ENCODE measurements at places on chromosomes 7 and 10.

GRCh38 chr10:12758271-12758670 lies 243.2 kb downstream of the CCDC3 start:
- DNase-seq = no peak

DNA sequence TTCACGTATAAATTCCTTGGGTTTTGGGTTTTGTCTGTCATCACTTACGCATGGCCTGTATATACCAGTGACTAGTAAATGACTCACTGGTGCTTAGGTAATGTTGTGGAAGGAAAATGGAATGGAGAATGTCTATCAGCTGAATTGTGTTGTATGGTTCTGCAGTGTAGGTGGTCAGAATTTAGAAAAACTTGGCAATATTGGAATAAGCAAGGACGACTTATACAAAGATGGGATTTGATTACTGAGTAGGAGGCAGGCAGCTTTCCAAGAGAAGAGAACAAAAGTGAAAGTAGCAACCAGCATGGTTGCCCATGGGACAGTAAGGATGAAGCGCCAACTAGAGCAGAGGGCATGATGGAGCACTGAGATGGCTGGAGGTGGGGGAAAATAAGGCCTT lies 168.6 kb upstream of the CSTF2T start:
- no peak for DNase-seq

DNA sequence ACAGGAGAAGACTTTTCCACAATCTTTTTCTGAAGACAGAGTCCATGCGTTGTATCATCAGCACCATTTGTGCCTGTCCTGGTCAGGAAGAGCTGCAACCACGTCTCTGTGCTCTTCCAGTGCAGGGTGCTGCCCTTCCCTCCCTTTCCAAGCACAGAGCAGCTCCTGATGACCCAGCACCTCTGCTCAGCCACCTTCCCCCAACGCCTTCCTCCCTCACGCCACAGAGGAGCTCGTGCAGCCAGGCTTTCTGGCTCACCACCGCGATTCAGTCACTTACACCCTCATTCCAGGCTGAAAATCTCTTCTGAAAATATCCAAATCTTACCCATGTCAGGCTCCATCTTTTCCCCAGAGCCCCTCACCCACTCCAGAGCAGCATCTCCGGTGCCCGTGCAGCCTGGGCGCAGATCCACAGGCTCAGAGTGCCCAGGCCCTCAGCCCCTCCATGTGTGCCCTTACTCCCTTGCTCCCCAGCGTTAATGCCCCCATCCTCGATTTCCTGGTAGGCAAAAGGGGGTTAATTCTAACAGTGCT lies 181.5 kb downstream of the DIP2C start:
- DNase-seq = no peak

GRCh38 chr7:99729486-99730237 lies 5.3 kb downstream of the CYP3A7 start:
- no peak for DNase-seq

DNA sequence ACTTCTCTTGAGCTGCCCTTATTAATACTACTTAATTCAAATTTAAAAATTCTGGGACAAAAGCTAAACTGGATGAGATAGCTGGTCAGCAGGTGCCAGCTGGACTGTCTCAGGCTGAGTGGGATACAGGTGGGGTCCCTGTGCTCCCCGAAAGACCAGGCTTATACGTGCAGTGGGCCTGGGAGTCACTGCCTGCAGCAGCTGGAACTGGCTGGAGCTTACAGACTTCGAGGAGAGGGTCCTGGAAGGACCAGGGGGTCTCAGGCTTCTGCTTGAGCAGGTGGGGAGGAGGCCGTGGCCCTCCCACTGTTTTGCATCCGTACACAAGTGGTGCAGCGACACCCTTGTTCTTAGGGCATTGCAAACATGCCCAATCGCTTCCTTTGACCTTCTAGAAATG lies 203.7 kb downstream of the GLRX3 start:
- no peak for DNase-seq

GRCh38 chr10:131573707-131574106 lies 262.2 kb upstream of the TCERG1L start:
- DNase-seq = no peak

DNA sequence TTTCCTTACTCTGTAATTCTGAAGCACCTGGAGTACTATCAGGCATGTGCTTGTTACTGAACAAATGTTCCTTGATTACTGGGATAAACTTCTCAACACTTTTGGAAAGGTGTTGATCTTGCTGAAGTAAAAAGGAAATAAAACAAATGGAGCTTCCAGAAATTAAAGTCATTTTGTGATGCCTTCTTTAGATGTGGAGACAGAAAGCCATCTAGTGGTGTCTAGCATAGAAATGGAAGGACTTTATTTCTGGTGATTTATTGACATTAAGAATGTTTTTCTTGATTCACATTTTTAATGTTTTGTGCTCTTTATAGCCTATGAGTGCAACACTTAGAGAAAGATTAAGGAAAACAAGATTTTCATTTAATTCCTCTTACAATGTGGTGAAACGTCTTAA lies 1.4 kb downstream of the SFR1 start:
- DNase-seq = no peak

DNA sequence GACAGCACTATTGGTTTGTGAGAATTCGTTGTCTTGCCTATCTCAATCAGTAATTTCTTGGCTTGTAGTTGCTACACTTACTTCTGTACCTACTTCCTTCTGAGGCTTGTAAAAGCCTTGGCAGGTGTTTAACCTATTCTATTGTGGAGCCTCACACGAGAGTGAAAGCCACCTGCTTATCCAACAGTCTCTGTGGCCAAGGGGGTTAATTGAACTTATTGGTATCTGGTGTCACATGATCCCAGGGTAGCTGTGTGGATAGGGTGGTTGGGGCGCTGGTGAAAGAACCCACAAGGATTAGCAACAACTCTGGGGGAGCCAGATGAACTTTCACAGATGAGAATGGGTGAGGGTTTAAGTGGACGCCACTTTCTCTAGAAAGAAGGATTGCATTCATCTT lies 13.9 kb upstream of the ATP6V0E2 start:
- DNase-seq = no peak

- DNase-seq = no peak
These were observed 11.2 kb downstream of the ZCCHC24 start for GRCh38 chr10:79434223-79434687.

- no peak for DNase-seq
These were observed 7.5 kb downstream of the LAMB1 start for GRCh38 chr7:107995184-107996071.

DNA sequence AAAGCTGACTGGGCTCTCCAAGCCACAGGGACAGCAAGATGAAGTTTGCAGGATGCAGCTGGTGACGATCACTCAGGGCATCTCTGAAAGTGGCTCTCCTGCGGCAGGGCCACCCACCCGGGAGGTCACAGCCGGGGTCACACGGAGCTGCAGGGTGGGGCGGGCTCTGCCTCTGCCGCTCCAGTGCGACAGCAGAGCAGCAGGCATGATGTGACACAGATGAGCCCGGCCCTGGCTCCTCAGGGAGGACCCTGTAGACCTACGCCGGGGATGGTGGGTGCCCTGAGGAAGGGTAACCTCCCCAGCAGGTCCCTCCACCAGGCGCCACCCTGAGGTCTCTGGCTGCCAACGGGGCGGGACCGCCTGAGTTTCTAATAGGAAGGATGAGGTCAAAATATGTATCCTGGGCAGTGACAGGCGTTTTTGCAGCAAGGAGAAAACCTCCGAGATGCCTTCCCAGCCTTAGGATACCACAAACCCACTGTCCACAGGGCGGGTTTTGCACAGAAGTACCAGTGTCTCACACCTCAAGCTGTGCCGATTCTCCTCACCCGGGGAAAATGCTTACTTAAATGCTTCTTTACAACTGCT lies 114.8 kb upstream of the DIP2C start:
- no peak for DNase-seq

GRCh38 chr10:116836902-116837523 lies 12.3 kb upstream of the ENO4 start:
- DNase-seq = no peak

DNA sequence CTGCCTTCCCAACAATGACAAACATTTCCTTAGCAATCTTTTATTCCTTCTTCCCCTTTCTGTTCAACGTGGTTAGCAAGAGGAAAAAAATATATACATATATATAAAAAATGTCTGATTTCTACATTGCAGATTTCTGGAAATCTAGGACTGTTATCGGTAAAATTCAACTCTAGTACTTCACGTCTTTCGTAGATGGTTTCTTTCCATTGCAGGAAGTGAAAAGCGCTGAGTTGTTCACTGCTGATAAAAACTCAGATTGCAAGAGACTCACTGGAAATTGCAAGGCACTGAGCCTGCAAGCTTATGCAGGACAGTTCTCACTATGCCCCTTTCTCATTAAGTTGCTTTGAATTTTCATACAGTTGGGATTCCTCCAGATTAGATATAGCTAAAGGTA lies 23.9 kb downstream of the KIN start:
- DNase-seq = no peak

DNA sequence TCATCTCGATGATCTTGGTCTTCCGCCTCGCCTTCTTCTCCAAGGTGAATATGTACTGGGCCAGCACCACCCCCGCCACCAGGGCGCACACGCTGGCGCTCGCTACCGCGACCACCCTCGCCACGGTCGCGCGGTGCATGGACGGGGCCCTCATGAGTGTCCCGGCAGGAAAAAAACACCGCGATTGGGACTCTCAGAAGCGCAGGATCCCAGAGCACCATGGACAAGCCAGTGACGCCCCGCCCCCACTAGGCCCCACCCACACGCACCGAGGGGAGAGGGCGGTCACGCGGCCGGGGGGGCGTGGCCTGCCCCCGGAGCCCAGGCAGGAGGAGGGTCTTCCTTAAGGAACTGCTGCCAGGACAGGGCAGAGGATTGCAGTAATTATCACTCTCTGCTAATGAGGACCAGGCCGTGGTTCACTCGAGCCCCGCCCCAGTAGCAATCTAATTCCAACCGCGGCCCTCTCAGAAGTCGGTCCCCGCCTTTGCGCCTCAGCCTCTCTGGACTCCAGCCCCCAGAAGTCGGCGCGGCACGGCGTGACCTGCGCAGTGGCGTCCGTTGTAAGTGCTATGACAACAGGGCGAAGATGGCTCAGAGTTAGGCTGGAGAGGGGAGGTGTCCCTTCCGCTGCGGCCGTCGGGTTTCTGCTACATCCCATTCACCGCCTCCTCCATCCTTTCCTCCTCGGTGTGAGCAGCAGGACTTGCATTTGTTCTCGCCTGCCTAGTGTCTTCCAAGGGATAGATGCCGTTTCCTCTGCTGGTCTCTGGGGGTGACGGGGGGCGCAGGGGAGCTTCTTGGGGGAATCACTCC lies at the start of gene BBS9:
BBS9 (plus strand) TSS at position 575 of the 816 bp plus-strand sequence. CDS start 16,689 bp downstream, outside the sequence.
- peak; percentile 96 for DNase-seq

DNA sequence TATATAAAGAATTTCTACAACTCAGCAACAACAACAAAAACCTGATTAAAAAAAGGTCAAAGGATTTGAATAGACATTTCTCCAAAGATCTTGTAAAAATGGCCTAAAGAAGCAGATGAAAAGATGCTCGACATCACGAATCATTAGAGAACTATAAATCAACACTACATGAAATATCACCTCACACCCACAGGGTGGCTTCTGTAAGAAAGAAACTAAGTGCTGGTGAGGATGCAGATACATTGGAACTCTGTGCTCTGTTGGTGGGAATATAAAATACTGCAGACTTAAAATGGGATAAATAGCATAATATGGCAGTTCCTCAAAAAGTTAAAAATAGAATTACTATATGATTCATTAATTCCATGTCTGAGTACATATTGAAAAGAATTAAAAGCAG lies 38.3 kb upstream of the CDCA7L start:
- DNase-seq = no peak

DNA sequence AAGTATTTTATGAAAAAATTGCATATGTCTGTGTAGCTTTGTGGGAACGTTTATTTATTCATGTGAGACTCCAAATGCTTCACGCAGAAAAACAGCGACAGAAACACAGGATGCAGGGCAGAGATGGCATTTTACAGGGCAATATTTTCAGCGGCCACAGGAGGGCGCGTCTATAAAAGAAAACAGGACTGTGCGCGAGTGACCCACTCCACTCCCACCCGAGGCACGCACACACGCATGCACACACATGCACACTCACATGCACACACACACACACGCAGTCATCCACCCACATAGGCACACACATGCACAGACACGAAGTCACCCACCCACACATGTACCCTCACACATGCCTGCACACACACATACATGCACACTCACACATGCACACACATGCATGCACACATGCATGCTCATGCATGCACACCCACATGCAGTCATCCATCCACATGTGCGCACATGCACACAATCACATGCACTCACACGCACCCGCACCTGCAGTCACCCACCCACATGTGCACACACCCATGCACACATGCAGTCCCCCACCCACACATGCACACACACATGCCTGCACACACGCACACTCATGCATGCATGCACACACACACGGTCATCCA lies 96.3 kb downstream of the DNAJB6 start:
- DNase-seq = no peak

GRCh38 chr7:135938563-135938962 lies 38.6 kb downstream of the MTPN start:
- no peak for DNase-seq

DNA sequence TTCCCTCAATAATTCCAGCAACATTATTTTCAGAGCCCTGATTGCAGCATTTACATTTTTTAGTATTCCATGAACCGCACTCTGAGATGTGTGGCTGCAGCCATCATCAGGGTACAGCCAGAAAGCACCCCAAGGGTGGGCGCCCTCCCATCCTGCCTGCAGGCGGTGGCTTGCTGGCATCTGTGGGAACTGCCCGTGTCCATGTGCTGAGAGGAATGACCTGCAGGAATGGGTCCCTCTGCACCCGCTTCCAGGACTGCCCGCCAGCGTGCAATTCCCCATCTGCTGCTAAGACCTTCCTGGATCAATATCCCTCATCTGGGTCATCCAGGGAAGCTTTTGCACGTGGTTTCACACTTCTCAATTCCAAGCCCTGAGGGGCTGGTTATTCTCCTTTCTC lies 32.8 kb upstream of the NUB1 start:
- no peak for DNase-seq

DNA sequence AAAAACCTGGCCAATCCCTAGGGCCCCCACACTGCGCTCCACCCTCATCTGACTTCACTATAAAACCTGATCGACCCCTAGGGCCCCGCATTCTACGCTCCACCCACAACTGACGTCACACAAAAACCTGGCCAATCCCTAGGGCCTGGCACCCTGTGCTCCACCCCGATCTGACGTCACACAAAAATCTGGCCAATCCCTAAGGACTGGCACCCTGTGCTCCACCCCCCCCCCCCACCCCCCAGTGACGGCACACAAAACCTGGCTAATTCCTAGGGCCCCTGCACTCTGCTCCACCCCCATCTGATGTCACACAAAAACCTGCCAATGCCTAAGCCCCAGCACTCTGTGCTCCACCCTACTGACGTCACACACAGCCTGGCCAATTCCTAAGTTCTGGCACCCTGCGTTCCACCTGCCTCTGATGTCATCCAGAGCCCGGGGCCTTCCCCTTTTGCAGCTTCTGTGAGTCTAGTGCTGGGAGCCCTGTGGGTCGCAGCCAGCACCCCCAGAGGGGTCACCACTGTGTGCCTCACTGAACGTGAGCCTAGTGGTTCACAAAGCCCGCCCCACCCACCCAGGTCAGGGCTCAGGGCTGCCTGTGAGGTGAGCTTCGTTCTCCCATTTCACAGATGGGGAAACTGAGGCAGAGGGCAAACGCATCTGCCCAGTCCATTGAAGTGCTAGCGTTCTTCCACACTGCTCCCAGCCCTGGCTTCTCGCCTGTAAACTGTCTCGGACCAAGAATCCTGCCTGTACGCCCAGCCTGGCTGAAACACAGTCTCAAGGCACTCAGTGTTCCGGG lies 40.6 kb downstream of the MICALL2 start:
- no peak for DNase-seq

All from bone marrow (tissue), 2 donors.